ENCODE measurements at places on chromosomes 13 and 19. TPM values are rescaled to one million over a fixed set of nuclear protein-coding genes. Genes with fewer than 3 reads are reported as not detected.

CARM1 gene
- total RNA-seq = 21.4 TPM

ZNF20 gene
- total RNA-seq = 8.0 TPM

ERICH6B gene
- not detected for total RNA-seq

GRCh38 chr13:62997696-62998095 lies 1582.0 kb upstream of the PCDH20 start:
- no peaks in the 10 kb centered on the region for H3K36me3 ChIP-seq
- H3K4me3 ChIP-seq = no peak overlapping the region
- H3K27me3 ChIP-seq = no peaks in the 10 kb centered on the region
- no peak overlapping the region for H3K27ac ChIP-seq
- H3K4me1 ChIP-seq = no peaks in the 10 kb centered on the region

PROZ gene
- not detected for total RNA-seq

ZNF878 gene
- total RNA-seq = not detected

GRCh38 chr13:22312405-22312803 lies 641.5 kb downstream of the FGF9 start:
- H3K27ac ChIP-seq = no peak overlapping the region
- H3K4me3 ChIP-seq = no peak overlapping the region
- H3K27me3 ChIP-seq = no peaks in the 10 kb centered on the region
- H3K36me3 ChIP-seq = no peaks in the 10 kb centered on the region

DNA sequence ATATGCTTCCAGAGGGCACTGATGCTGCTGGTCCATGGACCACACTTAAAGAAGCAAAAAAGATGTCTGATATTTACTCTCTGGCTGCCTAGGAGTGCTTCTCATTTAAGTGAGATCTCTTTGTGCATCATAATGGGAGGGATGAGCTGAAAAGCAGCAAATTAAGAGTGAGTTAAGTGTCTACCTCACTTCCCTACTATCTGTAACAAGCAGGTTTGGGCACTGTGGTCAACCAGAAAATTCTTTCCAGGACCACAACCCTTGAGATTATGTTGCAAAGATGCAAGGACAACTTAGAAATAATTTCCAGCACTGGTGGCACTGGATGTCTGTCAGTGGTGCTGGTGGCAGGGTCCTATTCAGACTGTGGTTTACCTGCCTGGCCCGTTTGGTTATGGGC lies 52.1 kb upstream of the USPL1 start:
- peaks cover 14% of the 10 kb centered on the region for H3K4me1 ChIP-seq
- H3K36me3 ChIP-seq = no peaks in the 10 kb centered on the region
- H3K4me3 ChIP-seq = no peak overlapping the region
- H3K27ac ChIP-seq = no peak overlapping the region
- no peak for DNase-seq

DNA sequence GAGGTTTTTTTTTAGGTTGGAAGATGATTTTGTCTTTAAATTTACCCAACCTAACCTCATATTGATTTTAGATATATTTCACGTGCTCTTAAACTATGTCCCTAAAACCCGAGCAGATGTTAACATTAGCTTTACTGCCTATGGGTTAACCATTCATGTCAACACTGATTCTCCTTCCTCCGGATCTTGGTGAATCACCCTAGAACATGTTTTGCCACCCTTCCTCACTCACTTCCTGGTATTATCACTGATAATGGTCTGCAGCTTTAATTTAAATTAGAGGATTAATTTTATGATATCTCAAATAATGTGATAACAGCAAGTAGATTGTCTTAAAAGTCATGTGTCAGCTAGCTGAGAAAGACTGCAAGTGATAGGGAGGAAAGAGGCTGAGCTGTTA lies 31.9 kb downstream of the HTR2A start:
- no peaks in the 10 kb centered on the region for H3K36me3 ChIP-seq
- no peaks in the 10 kb centered on the region for H3K27me3 ChIP-seq
- H3K4me3 ChIP-seq = no peak overlapping the region
- no peaks in the 10 kb centered on the region for H3K4me1 ChIP-seq

- no peaks in the 10 kb centered on the region for H3K4me1 ChIP-seq
- no peak overlapping the region for H3K27ac ChIP-seq
- no peak for DNase-seq
- H3K27me3 ChIP-seq = no peaks in the 10 kb centered on the region
- H3K36me3 ChIP-seq = no peaks in the 10 kb centered on the region
- H3K4me3 ChIP-seq = no peak overlapping the region
Observed at GRCh38 chr13:52374873-52375411, 31.0 kb downstream of the THSD1 start.

DNA sequence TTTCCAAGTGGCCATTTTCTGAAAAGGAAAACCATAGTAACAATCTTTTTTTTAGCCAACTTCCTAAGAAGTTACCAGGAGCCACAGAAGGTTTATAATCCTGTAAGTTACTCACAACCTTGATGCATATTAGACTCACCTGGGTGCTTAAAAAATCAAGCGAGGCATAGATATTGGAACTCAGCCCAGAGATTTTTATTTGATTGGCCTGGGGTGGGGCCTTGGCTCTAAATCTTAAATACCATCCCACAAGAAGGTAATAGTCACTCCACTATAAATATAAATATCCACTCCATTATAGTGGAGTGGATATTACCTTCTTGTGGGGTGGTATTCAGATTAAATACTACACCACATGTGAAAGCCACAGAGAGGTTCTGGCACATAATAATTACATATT lies 429.6 kb downstream of the RFC3 start:
- no peak overlapping the region for H3K27ac ChIP-seq
- no peak overlapping the region for H3K4me3 ChIP-seq
- H3K36me3 ChIP-seq = no peaks in the 10 kb centered on the region
- DNase-seq = no peak
